ENCODE measurements at places on chromosomes 6 and 20.

- DNase-seq, result no peak
Observed at GRCh38 chr20:35502352-35502751, 27.1 kb downstream of the C20orf173 start.

DNA sequence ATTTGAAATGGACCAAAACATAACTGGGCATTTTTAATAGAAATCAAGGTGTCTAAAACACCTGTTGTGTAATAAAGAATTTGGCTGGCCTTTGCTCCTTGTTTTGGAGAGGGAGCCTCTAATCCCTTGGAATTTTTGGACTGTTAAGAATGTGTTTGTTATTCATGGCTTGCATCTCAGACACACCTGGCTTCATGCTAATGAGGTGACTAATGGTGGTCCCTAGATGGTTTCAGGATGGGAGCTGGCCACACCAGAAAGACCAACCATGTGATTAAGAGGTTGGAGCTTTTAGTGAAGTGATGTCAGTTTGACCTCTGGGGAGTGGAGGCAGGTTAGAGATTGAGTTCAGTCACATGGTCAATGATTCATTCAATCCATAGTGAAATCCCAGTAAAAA, 328.4 kb downstream of the DHX35 start:
- DNase-seq, result no peak

DNA sequence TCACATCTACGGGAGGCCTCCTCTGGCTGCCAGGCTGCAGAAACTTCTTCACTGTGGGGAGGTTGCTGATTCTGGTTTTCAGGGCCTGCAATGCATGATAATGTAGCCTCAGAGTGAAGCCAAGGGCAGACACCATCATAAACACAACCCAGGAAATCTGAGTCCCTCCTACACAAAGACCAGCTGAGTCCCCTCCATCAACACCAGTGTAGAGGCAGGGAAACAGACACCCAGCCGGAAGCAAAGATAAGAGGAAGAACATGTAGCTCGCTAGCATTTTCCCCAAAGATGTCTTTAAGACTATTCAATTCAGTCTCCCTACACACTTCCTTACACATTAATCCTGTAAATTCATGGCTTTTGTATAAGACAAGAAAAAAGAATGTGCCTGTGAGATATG, 23.6 kb downstream of the GSTA2 start:
- no peak for DNase-seq

DNA sequence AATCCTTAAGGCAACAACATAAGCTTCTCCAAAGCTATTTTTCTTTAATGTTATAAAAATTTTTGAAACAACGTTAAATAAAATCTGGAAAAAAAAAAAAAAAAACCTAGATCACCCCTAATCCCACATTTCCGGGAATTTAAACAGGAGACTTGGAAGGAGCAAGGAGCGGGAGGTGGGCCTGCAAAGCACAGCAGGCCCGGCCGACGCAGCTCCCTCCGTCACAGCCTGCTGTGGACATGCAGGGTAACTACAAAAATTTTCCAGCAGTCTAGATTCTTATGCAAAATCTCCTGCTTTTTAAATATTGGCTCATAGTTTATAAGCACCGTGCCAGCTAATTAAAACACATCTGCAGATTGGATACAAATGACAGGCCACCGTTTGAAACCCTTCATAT, 23.5 kb downstream of the FOXF2 start:
- DNase-seq, result no peak

DNA sequence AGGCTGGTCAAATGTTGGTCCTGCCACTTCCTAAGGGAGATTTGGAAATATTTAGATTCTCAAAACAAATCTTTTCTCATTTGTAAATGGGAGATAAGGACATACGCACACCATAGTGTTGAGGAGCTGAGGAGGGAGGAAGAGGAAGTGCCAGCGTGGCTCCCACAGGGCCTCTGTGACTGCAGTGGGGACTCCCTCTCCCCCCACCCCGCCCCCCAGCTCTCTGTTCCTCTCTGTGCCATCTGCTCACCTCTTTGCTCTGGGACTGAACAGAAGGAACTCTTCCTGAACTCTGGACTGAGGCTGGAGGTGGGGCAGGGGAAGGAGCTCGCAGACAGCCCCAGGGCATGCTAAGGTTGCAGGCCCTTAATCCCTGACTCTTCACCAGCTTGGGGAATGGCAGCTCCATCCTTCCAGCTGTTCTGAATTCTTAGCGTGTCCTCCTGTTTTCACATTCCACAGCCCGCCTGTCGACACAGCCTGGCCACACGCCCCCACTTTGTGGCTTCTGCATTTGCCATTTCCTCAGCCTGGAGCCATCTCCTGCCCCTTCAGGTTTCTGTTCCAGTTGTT, 11.4 kb downstream of the DDX27 start:
- no peak for DNase-seq

DNA sequence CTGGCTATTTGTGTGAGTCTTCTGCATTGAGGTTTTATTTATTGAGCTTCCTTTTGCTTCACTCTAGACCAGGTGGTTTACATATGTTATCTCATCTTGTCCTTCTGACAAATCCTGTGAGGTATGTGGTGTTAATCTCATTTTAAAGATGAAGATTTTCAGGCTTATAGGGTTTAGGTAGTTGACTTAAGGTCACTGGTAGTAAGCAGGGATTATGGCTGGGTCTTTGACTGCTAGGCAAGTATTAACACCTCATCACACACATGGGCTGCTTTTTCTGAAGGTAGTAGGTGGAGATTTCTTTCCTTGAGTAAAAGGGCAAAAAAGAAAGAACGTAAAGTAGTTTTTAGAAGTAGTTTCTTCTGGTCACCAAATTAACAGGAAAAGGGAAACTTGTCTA, 72.6 kb downstream of the CDKAL1 start:
- DNase-seq, result no peak

GRCh38 chr20:42634156-42634555, 555.5 kb downstream of the PTPRT start:
- no peak for DNase-seq

DNA sequence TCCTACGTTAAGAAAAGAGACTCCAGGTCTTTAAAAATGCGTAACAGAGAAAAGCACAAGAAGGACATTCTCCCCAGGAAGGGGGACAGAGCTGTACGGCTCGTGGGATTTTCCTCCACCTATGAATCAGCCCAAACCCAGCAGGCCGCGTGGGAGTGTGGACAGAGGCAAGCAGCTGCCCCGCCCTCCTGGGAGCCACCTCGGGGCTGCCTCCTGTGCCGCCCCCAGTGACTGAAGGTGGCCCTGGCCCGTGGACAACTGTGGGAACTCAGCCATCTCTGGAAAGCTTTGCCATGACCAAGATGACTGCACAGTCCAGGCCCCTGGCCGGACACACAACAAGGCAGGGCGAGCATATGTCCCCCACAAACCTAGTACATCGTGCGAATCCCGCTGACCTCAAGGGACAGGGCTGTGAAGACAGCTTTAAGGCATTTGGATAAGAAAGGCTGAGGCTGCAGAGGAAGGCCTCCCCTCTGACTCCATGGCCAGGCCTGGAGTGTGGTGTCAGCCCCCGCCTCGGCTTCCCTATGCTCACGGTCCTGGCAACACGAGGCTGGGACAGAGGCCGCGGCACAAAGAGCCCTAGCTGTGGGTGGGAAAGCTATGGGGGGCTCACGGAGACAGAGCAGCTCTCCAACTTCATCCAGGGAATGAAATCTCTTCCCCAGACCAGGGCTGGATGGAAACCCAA, 26.9 kb downstream of the PXDC1 start:
- DNase-seq, result no peak

GRCh38 chr20:19889011-19889953, 127.9 kb upstream of the NAA20 start:
- peak; percentile 96 for DNase-seq

DNA sequence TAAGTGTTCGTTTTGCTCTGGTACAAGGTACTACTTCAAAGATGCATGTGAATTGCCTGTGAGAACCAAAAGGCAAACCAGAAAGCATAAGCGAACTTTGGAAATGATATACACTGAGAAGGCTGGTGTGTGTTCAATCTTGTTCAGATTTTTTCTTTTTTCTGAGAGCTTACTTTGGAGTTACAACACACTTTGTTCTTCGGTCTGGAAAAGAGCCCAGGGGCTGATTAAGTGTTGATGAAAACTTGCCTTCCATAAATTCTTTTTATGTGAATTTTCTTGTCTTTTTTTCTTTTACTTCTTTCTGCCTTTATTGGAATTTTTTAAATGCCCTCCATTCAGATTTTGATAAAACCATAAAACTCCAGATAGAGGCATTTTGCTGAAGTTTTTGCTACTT, 395.1 kb upstream of the SASH1 start:
- peak; percentile 12 for DNase-seq

DNA sequence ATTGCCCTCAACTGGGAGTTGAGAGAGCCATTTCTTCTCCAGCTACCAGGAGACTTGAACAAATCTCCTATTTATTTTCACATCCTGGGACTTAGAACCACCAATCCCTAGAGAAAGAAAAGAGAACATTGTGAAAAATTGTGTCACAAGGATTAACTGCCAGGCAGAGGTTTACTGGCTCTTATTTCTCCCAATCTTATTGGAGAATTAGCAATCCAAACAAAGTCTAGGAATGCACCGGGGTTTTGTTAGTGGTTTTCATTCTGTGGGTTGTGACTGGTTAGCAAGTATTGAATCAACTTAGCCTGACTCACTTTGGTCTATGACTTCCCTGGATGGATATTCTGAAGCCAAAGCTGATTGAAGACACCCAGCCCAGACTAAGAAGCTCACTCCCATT, 21.2 kb upstream of the ENPP5 start:
- peak; percentile 95 for DNase-seq

DNA sequence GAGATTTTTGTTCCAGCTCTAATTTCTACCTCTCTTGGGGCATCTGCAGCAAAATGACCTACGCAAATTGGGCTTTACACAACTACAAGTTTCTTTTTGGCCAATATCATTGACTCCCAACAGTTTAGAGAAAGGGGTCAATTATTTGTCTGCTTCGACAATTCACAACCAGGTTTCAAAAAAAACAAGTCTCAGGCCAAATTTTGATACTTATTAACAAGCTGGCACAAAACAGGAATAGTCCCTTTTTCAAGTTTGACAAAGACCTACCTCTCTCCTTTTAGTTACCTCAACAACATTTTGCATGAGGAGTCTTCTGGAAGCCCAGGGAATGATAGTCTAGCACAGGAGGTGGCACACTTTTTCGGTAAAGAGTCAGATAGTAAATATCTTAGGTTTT, 97.9 kb upstream of the TSHZ2 start:
- DNase-seq, result no peak

- DNase-seq, result no peak
Observed at GRCh38 chr6:110541701-110542309, 65.4 kb upstream of the SLC22A16 start.

DNA sequence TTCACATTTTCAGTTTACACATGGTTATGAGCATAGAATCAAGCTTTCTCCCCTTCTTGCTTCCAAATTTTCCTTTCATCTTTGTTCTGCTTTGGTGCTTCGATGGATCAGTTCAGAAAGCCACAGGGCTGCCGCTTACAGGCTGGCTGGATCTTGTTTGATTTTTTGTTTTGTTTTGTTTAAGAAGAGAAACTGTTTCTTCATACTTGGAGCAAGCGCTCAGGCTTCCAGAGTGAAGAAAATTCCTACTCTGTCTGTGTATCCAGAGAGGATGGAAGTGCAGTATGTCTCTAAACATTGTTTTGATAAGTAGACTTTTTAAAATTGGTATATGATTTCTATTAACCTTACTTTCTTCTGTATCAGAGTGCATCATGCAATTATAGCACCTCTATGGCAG, 66.9 kb downstream of the ARID1B start:
- DNase-seq, result no peak

- no peak for DNase-seq
Observed at GRCh38 chr6:15638373-15638772, 24.5 kb downstream of the DTNBP1 start.

GRCh38 chr6:15265787-15266186, 19.9 kb downstream of the JARID2 start:
- no peak for DNase-seq

DNA sequence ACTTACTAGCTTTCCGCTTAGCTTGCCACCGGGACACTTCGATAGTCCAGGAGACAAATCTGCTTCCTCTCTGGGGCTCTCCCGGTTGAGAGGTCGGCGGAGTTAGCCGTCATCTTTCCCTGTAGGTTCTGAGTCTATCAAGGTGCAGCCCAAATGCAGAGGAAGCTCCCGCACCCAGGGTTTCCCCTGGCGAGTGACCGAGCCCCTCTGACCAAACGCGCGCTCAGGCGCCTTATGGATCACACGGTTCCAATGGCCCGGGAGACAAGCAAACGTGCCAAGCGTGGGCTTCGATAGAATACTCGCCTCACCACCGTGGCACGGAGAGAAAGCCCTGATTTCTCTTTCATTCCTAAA, 15.8 kb upstream of the FOXC1 start:
- no peak for DNase-seq

- DNase-seq, result no peak
Observed at GRCh38 chr6:105898286-105898685, 187.8 kb upstream of the PRDM1 start.

- DNase-seq, result no peak
Observed at GRCh38 chr6:158445426-158446085, 114.3 kb upstream of the TMEM181 start.

DNA sequence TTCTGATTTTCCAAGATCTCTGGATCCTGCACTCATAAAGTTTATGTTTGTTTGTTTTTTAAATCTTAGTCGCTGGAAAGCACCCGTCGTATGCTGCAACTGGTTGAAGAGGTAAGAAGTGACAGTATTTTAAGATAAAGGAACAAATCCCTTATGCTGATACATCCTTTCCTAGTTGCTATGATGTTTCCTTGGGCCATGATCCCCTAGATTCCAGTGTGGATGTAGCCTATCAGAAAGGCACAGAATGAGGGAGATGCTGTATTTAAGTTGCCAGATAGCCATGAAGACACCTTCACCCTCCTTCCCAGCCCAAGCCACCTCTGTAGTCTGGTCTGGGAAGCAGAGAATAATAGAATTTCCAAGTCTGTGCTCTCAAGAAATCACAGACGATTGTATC, 59.0 kb downstream of the SNAP25 start:
- no peak for DNase-seq

- DNase-seq, result no peak
Observed at GRCh38 chr6:87261534-87261933, 60.9 kb upstream of the SMIM8 start.

DNA sequence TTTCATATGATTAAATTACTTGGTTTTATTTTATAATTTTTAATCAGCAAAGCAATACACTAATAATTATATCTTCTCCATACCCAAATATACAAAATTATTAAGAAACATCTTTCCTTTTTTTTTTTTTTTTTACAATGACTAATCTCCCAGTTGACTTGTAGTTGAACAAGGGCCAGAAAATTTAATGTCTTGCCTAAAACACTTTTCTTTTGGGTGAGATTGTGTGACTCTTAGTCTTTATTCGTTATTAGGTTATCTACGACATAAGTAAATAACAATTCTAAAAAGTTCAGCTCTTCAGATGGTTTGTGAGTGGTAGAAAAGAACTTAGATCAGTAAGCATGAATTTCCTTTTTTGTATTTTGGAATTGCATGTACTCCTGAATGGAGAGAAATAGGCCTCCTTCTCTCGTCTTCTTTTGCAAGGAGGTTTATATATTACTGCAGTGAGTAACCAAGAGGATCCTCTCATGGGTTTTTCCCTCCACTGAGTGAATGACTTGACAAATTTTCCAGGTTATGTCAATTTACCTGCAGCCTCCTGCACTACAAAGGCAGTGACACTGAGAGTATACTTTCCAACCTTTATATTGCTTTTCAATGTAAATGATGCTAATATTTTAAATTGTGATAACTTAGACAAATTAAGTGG, 364.5 kb upstream of the CITED2 start:
- DNase-seq, result peak; percentile 31
